Endothelial cell (in vitro differentiated cells): ENCODE measurements at places on chromosomes 11 and 22. TPM values are rescaled to one million over a fixed set of nuclear protein-coding genes. Genes with fewer than 3 reads are reported as not detected.

DNA sequence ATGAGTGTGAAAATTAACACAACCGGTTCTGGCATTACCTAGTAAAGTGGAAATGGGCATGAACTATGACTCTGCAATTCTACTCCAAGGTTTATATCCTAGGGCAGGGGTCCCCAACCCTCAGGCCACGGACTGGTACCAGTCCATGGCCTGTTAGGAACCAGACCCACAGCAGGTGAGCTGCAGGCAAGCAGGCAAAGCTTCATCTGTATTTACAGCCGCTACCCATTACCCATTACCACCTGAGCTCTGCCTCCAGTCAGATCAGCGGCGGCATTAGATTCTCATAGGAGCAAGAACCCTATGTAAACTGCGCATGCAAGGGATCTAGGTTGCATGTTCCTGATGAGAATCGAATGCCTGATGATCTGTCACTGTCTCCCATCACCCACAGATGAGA lies 49.8 kb downstream of the MORC2 start:
- no peak for DNase-seq

GRCh38 chr11:117197516-117198456 lies 1.4 kb upstream of the TAGLN start:
- peak; percentile 69 for DNase-seq

GRCh38 chr11:78649361-78650215 lies 74.9 kb upstream of the NARS2 start:
- DNase-seq = no peak

DNA sequence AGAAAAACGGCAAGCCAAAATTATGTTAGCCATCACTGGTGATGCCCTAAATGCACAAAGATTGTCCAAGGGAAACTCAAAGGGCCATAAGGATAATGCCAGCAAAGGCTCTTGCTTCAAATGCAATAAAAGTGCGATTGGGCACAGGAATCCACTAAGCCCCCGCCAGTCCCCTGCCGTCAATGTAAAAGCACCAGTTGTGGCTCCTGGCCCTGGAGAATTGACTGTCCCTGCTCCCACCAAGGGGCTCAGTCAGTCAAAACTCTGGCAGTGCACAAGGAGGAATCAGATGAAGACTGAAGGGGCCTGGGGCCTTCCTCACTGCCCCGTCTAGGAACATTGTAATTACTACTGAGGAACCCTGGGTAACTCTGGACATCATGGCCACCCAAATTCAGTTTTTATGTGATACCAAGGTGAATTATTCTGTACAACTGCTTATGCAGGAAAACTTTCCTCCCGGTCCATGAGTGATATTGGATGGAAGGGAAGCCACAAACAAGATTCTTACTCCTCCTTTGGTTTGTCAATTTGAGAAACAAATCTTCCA lies 85.6 kb downstream of the PIWIL4 start:
- DNase-seq = no peak

The OR4A16 gene
- total RNA-seq = not detected

The TRIM49C gene
- total RNA-seq = not detected

The ZP1 gene
- not detected for total RNA-seq
